ENCODE measurements at places on chromosomes 3 and 15.

DNA sequence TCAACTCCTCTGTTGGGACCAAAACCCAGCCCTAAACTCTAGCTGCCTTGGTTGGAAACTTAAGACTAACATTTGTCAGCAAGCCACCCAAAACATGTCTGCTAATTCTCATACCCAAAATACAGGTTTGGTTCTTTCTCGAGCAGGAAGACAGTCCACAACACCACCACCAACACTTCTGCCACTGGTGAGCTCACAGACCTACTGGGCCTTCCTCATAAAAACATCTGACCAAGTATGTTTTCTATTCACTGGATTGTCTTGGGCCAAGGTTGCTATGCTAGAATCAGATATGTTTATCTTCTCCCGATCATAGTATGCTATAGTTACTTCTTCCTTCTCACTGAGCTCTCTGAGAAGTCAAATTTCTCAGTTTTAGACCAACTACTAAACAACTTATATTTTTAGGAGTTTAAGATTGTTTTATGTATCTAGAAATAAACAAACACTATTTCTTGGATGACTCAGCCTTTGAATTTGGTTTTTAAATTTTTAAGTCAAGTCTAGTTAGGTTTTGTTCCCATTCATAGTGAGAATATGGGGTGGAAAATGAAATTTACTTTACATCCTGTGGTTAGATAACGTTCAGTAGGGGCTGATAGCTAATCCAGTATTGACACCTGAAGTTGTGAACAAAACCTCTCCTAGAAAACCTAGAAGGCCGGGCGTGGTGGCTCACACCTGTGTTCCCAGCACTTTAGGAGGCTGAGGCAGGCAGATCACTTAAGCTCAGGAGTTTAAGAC is 360.5 kb downstream of the RSL24D1 start:
- no peak for DNase-seq

DNA sequence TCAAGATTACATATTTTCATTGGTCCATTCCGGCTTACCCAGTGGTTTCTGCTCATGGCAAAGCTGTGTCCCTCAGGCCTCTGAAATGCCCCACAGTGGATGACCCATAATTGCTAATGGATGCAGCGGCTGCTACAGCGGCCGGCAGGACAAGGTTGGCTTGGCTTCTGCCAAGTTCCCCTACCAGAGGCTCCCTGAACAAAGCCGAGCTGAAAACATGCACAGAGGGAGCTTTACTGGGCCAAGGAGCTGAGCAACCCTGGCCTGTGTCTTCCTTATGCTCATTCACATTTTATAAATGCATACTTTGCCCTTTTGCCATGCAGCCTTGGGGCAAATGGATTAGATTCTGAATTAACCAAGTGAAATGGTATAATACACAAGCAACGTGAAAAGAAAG is 150.5 kb downstream of the NTRK3 start:
- DNase-seq, result no peak

DNA sequence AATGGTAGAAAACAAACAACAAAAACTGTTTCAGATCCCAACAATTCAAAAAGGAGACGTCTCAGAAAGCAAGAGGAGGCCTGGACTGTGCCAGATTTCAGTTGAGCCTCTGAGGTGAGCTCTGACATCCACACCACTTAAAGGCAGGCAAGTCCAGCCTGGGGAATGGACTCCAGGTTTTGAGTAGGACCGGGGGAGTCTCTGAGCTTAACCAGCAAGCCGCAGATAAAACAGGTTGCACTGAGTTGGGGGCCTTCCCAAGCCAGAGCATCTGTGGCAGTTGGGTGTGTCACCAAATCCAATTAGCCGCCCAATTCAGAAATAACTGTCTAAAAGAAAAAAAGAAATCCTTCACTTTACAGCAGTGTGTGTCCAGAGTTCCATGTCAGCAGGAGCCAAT is 54.7 kb downstream of the OXNAD1 start:
- no peak for DNase-seq

DNA sequence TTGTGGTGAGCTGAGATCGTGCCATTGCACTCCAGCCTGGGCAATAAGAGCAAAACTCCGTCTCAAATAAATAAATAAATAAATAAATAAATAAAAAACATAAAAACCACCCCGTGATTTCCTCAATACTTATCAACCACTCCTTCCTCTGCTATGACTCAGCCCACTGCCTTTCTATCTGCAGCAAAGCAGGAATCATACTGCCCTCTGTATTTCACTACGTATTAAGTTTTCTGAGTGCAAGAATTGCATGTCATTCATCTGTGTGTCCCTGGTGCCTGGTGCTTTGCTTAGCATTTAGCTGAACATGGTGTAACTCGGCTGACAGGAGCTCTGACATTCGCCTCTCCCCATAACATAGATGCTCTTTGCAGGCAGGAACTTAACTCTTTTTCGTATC is 7.1 kb downstream of the LSG1 start:
- no peak for DNase-seq

DNA sequence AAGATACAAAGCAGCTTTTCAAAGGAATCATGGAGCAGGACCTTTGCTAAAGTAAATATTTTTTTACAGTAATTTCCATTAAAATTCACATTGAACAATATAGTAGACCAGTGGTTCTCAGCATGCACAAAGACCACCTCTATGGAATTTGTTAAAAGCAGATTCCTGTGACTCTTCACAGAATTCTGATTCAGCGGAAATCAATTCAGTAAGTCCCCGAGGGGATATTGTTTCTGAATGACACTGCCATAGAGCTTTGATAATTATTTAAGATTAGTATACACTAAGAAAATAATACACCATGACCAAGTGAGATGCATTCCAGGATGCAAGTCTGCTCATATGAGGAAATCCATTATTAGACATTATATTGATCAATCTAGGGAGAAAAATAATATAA is 161.9 kb upstream of the TNIK start:
- no peak for DNase-seq

Measured in NCI-H1436 (cell line).